ENCODE measurements at places on chromosomes 1 and 21.

GRCh38 chr21:32523988-32524719, 61.2 kb downstream of the TCP10L start:
- DNase-seq = no peak

DNA sequence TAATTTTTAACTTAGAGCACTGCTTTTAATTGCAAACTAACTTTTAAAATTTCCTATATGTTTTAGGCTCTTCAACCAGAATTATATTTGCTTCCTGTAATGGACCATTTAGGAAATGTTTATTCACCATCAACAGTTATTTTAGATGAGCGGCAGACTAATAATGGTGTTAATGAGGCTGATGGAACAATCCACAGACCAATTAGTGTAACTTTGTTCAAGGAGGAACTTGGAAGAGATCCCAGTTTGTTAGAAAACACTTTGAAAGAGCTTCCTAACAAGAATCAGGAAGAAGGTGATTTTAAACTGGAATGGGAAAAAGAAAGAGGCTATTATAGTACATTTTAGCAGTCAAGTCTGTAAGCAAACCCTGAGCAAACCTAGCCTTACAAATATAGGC, 19.4 kb upstream of the GNG5 start:
- DNase-seq = no peak

GRCh38 chr1:229842302-229843255, 216.5 kb downstream of the URB2 start:
- no peak for DNase-seq

- DNase-seq = no peak
Observed at GRCh38 chr21:29961291-29962027, 21.7 kb upstream of the GRIK1 start.

GRCh38 chr1:55822891-55823290, 607.7 kb upstream of the USP24 start:
- no peak for DNase-seq

- no peak for DNase-seq
Observed at GRCh38 chr1:245871915-245872314, 635.2 kb downstream of the SMYD3 start.

GRCh38 chr21:15182731-15183130, 117.9 kb upstream of the NRIP1 start:
- no peak for DNase-seq

GRCh38 chr1:100862591-100862990, 32.1 kb downstream of the EXTL2 start:
- no peak for DNase-seq

GRCh38 chr1:225746361-225747179, 31.1 kb upstream of the SRP9 start:
- DNase-seq = no peak

- no peak for DNase-seq
Observed at GRCh38 chr21:39110431-39110830, 72.8 kb downstream of the PSMG1 start.

DNA sequence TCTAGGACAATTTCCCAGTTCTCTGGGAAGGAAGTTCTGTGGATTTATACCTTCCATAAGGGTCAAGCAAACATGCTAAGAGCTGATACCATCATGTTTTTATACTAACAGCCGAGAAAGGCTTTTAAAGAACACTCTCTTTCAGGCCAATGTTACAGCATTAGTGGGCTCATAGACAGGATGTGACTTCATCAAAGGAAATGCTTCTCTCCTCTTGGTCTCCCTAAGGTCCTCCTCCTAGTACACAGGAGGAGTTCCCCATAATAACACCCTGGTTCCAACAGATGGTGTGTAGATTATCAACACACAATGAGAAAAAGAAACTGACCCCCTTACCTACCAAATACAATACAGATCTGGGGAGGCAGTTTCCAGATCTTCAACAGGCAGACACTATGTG, 26.7 kb upstream of the GLIS1 start:
- no peak for DNase-seq

Measured in cortex of kidney (tissue), 1 donor.